ENCODE measurements at places on chromosomes 5 and 9.
A peak's percentile ranks its signal among the peaks of the same experiment; 100 is the strongest.

- DNase-seq: peak; percentile 91
Observed at GRCh38 chr9:38035873-38036272, 33.2 kb downstream of the SHB start.

DNA sequence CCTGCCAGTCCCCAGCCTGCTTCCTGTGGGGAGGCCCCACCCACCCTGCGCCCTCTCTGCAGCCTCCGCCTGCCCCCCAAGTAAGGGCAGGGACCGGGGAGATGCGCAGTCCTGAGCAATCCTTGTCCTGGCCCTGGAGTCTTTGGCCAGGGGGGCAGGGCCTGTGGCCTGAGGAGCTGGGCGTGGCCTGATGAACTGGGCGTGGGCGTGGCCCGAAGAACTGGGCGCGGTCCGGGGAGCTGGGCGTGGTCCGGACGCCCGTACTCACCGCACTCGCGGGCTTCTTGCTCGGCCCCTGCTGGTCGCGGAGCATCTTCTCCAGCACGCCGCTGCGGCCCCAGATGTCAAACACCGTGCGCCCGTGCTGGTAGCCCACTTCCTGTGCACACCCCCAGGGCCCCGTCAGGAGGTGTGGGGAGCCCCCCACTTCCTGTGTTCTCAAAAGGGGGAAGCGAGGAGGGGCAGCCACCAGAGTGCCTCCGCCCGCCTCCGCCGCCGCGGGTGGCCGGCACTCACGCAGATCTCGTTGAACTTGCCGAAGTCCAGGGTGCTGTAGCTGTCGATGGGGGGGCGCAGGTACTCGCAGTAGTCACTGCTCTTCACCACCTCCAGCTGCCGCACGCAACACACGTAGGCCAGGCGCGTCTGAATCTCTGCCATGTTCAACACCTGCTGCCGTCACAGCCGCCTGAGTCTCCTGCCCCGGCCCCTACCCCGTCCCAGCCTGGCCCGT, 2.7 kb upstream of the NSMF start:
- DNase-seq: no peak

GRCh38 chr5:136682986-136683385, 317.6 kb upstream of the TRPC7 start:
- no peak for DNase-seq

- no peak for DNase-seq
Observed at GRCh38 chr9:82320566-82320965, 332.0 kb downstream of the SPATA31D1 start.

DNA sequence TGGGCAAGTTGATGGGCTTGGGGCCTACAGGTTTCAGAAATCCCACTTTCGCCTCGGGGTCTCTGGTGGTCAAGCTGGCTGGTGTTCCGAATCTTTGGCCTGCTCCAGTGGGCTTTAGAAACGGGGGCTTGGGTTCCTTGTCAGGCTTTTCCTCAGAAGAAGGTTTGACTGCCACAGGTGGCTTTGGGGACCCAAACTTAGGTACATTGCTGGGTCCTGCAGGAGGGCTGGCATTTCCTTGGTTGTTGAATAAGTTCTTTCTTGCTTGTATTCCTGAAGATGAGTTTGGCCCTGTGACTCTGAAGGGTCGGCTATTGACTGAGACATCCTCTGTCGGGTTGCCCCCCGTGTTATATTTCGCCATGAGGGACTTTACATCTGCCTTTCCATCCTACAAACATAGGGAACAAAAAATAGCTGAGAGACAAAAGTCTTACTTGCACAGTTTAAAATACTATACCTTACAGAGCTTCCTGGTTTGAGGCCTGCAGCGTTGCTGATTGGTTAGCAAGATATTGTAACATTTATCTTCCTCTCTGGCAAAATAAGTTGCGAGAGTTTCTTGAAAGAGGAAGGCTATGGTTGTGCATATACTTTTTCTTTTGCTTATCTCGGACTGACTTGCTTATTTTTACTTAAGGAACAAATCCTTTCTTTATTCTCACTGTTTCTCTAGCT, 16.6 kb downstream of the FYB1 start:
- DNase-seq: no peak

GRCh38 chr9:79001012-79001411, 570.8 kb upstream of the TLE4 start:
- no peak for DNase-seq

Measured in M059J (cell line).